Fibroblast of skin of scalp (primary cell): ENCODE measurements at places on chromosomes 5 and 9.

DNA sequence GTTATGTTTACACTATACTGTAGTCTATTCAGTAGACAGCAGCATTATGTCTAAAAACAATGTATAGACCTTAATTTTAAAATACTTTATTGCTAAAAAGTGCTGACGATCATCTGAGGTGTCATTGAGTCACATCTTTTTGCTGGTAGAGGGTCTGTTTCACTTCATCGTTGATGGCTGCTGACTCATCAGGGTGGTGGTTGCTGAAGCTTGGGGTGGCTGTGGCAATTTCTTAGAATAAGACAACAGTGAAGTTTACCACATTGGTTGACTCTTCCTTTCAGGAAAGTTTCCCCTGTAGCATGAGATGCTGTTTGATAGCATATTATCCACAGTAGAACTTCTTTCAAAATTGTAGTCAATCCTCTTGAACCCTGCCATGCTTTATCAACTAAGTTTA lies 150.3 kb downstream of the FBXL7 start:
- no peak for DNase-seq

- no peak for DNase-seq
These were observed 729 bp upstream of the TNPO1 start for GRCh38 chr5:72815580-72816283.

DNA sequence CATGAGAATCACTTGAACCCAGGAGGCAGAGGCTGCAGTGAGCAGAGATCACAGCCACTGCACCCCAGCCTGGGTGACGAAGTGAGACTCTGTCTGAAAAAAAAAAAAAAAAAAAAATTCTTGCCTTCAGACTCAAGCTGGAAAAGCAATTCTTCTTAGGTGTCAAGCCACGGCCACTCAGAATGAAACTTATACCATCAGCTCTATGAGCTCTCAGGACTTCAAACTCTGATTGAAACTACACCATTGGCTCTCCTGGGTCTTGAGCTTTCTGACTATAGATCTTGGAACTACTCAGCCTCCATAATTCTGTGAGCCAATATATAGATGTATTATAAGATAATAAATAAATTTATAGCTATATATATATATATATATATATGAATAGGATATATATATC lies 12.9 kb upstream of the FGF10 start:
- DNase-seq: no peak

DNA sequence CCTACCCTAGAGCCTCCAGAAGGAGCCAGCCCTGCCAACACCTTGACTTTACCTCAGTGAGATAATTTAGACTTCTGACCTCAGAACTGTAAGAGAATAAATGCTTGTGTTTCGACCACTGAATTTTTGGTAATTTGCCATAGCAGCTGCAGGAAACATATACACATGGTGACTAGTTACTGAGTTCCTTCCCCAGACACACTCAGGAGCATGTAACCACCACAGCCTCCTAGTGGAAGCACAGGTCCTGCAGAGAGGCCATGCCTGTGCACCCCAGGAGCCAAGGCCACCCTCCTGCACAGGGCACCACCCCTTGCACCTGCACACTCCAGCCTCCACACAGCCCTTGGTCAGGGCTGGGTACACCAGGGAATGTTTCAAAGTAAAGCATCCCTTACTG lies 7.6 kb upstream of the CAMSAP1 start:
- DNase-seq: no peak

DNA sequence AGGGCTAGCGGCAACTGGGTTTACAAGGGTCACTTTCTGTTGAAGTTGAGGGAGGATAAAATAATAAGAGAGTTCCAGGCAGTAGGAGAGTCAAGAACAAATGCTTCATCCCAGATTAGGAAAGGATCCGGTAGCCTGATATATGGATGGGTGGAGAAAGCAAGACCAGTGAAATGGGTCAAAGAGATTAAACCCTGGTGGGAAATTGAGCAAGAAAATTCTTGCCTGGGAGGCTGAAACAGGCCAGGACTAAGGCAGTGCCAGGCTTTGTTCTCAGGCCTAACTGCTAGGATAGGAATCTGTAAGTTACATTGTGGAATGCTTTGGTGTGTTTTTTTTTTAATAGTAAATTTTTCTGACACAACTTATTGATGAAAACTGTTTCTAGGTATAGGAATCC lies 257.4 kb upstream of the RFX3 start:
- DNase-seq: no peak

- DNase-seq: no peak
These were observed 323.3 kb downstream of the GADD45G start for GRCh38 chr9:89928106-89928505.

- DNase-seq: peak; percentile 15
These were observed 263.2 kb downstream of the PJA2 start for GRCh38 chr5:109146591-109146990.

- no peak for DNase-seq
These were observed 11.6 kb downstream of the PTCH1 start for GRCh38 chr9:95505072-95505716.

DNA sequence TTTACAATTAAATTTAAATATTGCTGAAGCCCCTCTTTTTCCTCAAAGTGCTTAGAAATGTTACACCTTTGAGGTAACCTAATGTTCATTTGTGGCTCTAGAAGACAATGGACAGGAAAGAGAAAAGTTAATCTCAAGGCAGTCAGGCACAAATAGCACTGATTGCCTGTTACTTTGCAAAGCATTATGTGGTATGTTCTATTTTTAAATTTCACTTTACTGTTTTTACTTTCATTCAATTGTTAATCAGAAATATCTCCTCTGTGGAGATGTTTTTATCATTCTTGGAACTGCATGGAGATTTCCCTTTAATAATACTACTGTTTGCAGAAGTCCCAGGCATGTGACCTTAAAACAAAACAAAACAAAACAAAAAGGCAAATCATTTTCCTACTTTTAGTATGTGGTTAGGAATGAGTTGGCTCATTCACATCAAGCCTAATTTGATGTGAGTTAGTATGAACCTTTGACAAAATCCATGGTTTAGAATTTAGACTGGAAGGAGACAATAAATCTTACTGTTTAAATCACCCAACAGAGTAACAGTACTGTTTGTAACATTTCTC lies 67.5 kb downstream of the CWC27 start:
- DNase-seq: no peak

- no peak for DNase-seq
These were observed 6.5 kb upstream of the SPATA24 start for GRCh38 chr5:139410121-139410992.

GRCh38 chr5:56517011-56517416 lies 283.9 kb upstream of the ANKRD55 start:
- DNase-seq: peak; percentile 19

GRCh38 chr9:134525841-134526583 lies 115.6 kb upstream of the COL5A1 start:
- peak; percentile 75 for DNase-seq

DNA sequence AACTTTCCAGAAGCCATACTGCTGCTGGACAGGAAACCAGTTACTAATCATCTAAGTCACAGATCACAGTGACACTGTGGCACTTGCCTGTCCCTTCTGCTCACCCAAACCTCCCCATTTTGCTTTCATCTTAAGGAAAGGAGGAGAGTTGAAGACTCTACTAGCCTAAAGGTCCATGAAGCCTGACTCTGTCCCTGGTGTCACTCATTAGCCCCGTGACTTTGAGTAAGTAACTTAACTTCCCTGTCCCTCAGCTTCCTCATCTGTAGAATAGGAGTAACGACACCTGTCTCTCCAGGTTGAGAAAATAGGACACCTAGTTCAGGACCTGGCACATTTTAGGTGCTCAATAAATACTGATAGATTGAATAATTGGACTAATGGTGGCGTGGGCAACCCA lies 536 bp upstream of the SLC6A7 start:
- no peak for DNase-seq

GRCh38 chr9:114289106-114289505 lies 33.8 kb upstream of the ORM1 start:
- no peak for DNase-seq

DNA sequence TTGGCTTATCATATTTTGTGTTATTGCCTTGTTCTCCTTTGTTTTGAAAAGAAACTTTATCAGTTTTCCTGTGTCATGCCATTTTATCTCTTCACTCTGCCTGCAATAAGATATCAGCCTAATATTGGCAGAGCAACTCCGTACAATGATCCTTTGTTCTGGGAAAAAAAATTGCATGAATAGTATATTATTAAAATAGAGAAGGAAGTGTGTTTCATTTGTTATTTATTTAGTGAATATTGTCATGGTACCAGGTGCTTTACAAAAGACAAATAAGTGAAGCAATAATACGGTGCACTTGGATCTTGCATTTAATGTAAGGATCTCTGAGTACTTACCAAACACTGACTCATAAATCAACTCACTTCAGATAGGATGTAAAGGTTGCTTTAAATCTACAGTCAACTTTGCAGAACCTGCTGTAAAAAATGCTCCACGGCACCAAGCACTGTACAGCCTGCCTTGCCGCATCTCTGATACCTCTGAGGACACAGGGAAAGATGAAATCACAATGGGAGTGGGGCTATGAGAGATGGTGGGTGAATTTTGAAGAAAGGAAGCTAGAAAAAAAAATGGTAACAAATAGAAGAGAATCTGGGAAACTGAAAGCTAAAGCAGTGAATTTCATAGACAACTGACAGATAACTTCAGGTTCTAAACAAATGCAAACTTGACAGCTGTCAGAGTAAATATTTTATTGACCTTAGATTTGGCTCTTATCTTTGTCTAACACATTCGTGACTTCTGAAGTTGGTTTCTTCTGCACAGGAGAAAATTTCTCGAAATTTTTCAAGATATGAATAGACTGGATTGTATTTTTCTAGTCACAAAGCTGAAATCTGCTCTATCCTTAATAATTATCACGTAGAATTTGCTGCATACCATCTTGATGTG lies 232.1 kb downstream of the ENC1 start:
- DNase-seq: no peak

GRCh38 chr9:95055334-95055850 lies 262.1 kb downstream of the FANCC start:
- no peak for DNase-seq

GRCh38 chr5:3376611-3377010 lies 219.0 kb upstream of the IRX1 start:
- no peak for DNase-seq

DNA sequence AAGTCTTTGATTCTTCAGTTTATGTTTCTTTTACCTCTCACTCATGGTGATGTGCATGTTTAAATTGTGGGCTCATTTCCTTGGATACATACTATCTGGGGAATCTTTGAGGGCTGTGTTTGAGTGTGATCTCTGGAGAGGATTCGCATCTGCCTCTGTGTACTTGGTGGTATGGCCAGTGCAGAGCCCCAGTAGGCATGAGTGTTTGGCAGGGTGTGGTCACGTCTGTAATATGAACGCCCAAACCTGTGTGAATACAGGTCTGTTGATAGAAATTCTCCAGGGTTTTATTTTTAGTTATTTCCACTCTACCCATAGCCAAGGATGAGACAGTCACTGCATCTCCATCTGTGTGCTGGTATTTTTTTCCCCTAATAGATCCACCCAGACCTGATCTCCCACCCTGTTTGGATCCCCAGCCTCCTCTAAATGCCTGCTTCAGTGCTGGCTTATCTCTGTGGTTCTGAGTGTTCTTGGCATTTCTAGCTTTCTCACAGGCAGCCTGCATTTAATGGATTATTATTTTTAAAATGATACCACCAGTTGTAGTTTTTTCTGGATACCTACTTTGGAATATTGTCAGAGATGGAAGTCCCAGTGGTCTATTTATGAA lies 37.5 kb downstream of the TJP2 start:
- DNase-seq: no peak

- DNase-seq: no peak
These were observed 33.9 kb upstream of the F2RL2 start for GRCh38 chr5:76657091-76657490.

DNA sequence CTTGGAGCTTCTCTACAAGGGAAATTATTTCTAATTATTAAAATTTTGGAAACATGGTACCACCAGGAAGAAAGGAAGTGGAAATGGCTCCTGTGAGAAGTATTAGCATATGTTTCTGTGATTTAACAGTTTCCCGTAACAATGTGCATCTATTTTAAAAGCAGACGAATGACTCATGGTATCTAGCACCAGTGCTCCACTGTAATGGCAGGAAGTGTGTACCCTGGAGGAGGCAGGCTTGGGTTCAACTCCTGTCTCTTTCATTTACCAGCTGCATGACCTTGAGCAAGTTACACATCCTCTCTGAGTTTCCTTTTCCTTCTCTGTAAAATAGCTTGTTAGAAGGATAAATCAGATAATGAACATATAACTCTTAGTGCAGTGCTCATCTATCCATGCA lies 41.0 kb upstream of the ANGPTL2 start:
- DNase-seq: peak; percentile 70

- DNase-seq: peak; percentile 36
These were observed 5.9 kb downstream of the DMRTA1 start for GRCh38 chr9:22452415-22453010.

DNA sequence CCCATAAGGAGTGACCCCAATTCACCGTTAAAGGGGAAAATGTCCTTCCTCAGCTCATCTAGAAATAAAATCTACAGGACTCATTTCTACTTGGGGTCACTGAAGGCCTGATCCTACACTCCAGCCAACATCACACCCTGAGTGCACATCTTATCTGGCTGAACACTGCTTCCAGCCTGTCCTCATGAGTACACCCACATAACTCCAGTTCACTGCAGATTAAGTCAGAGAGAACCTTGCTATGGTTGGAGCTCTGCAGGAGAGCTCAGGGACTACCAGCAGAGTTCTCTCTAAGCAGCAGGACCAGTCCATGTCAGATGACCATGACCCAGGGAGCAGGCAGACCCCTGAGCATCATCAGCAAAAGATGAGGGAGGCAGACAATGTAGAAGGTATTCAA lies 126.9 kb upstream of the MAP3K1 start:
- no peak for DNase-seq

DNA sequence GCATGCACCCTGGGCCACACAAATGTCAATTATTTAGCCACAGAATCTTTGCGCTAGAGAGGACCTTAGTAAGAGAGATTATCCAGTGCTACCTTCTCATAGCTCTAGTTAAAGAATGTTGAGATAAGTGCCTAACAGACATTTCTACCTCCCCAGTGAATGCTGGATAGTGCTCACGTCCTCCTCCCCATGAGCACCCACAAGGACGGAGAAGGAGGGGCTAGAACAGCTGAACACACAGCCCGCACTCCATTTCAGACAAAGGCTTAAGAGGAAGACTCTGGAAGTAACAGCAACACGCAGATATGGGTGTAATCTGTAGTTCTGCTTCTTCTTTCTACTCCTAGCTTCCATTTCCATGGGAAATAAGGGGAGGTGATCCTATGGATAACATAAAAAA lies 120.5 kb downstream of the FEM1C start:
- no peak for DNase-seq

- peak; percentile 71 for DNase-seq
These were observed at the start of gene C9orf72 for GRCh38 chr9:27572918-27573633. C9orf72 (minus strand) TSS chr9:27573481; CDS start chr9:27567120, 6,361 bp downstream.

DNA sequence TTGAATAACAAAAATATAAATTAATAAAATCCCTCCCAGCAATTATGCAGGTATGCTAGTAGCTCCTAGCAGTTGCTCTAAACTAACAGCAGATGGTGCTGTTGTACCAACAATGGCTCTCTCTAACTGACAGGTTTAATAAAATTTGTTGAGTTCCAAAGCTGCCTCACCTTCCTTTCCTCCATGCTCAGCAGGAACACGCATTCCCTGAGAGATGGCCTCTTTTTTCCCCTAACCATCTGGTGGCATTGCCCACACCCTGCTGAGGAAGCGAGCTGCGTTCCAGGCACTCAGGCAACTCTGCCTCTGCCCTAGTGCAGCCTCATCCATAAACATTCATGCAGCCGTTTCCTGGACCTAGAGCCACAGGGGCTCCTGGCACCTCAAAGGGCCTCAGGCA lies 106.2 kb downstream of the KLHL3 start:
- DNase-seq: peak; percentile 59
